ENCODE measurements at places on chromosomes 4 and X. TPM values are rescaled to one million over a fixed set of nuclear protein-coding genes. Genes with fewer than 3 reads are reported as not detected.

GRCh38 chr4:153905231-153905630 is 116.3 kb upstream of the SFRP2 start:
- no peak for DNase-seq

- no peak for DNase-seq
Observed at GRCh38 chrX:23799469-23800065, 16.6 kb downstream of the SAT1 start.

DNA sequence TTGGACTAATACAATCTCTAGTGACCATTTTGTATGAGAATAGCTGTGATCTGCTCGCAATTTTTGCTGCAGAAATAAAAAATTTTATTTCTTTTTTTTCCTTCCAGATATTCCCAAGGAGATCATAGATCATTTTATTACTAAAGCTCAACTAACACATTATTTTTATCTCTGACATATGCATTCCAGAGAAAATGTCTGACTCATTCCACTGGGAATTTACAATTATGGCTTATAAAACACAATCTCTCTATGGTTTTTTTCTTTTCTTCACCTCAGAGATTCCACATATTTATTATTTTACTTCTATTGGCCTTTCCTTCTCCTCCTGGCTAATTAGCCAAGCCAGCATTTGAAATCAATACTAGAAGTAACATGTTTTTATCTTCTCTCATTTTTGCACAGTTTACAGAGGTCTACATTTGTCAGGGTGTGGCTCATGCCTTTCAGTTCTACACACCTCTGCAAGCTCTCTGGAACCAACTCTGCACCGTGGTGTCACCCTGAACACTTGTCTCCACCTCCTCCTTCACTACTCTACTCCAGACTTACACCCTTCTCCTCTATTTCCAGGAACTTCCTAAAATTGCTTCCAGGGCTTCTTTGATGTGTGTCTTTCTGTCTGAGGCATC is 59.8 kb upstream of the GPM6A start:
- no peak for DNase-seq

DCAF8L2 gene
- total RNA-seq, result not detected

DNA sequence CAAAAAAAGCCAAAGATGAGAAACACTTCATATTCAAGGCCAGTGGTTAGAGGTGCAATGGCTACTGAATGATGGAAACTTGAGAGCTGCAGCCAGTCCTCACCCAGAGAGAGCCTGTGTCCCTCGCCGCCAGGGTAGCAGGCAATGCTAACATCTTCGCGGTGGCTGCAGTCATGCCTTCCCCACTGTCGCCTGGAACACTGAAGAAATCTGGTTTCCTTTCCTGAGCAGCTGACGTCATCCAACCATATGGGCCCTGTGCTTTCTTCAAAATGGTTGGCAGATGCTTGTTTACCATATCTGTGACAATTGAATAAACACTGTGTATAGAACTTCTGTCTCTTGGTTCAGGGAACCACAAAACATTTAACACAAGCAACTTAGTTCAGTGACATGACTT is 39.7 kb downstream of the PRSS12 start:
- no peak for DNase-seq

SPON2 gene
- 16.6 TPM for total RNA-seq

DNA sequence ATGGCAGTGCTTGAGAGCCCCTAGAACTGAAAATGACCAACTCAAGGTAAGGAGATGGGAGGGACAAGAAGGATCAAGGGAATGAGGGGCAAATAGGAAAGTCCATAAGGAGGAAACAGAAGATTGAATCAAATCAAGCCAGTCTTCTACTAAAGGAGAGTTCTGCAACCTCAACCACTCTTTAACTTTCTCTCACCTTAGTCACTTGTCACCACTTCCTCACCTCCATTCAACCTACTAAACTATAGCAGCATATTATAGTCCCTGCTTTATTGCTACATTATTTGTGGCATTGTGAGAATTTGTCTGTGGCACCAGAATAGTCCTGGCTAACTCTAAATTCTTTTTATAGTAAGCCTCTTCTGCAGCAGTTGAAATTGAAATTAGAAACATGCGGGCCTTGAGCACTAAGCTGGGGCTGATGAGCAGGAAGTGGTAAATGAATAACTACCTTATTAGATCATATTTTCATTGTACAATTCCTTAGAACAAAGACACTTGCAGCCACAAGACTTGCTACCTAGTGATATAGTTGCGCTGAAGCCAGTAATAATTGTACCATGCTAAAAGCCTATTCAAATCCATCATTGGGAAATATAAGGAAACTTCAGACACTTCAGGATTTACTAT is 336.9 kb downstream of the ZNF674 start:
- no peak for DNase-seq

All from naive thymus-derived CD8-positive, alpha-beta T cell (primary cell).